ENCODE measurements at places on chromosomes 3 and 15.

DNA sequence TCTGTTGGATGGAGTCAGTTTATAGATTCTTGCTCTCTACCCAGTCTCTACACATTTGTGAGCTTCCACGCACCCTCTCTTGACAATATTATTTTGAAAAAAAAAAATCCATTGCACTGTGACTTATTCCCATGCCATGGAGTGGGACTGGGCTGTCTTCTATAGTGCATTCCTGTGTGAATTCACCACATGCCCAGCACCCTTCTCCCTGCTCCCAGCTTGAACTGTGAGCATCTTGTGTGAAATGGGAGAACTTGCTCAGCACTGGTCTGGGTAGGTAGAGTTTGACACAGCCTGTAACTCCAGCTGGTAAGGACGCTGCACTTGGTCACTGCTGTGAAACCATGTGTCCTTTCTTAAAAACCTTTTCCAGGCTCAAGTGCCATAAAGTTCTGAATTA, 91.9 kb downstream of the ARNT2 start:
- DNase-seq: no peak

GRCh38 chr3:45079715-45080114, 53.6 kb downstream of the CLEC3B start:
- no peak for DNase-seq

DNA sequence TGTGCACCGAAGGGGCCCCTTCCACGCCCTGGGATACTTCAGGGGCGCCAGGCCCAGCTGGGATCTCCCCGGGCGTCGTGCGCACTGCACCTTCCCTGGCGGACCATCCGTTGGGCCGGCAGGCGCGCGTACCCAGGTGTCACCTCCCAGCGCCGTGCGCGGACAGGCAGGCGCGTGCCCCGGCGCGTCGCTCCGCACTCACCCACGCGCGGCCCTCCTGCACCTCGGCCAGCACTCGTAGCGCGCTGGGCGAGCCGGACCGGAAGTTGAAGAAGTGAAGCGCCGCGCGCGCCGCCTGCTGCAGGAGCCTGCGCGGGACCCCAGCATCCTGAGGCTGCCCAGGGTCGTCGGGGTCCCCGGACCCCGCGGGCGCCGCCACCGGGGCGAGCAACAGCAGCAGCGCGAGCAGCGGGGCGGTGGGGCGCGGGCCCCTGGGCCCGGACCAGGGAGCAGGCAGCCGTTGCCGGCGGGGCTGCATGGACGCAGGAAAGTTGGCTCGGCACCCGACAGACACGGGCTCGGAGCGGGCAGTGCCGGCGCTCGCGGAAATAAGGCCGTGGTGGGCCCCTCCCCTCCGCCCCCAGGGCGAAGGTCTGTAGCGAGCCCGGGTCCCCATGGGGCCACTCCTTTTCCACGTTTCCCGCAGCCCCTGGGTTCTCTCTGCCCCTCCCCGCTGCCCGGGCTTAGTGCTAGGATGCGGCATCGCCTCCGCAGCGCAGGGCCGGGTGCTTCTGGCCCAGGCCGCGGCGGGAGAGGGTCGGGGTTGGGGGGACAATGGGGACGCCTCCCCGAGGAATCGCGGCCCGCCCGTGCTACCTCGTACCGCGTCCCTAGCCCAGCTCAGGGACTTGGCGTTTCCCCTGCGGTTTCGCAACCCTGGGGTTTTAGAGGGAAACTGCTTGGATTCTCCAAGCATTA, at the start of gene RARRES1:
Gene RARRES1 (minus strand): TSS at position 520 of the 918 bp plus-strand sequence. CDS start 42 bp downstream, at position 478.
- no peak for DNase-seq

DNA sequence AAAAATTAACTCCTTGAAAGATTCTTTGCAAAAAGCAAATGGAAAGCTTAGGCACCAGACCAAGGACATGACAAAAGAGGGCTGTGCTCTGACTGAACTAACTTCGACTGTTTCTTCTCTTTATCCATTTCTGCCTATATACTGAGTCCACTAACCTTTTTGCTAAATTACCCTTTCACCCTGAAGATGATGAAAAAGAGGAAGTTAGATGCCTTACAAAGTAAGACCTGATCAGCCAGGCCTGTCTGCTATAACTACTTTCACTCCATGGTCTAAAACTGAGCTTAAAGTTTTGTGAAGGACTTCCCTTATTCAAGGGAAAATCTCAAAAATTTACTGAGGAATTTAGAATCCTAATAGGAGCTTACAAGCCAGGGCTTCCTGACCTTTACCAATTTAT, 6.2 kb upstream of the IGSF10 start:
- no peak for DNase-seq

DNA sequence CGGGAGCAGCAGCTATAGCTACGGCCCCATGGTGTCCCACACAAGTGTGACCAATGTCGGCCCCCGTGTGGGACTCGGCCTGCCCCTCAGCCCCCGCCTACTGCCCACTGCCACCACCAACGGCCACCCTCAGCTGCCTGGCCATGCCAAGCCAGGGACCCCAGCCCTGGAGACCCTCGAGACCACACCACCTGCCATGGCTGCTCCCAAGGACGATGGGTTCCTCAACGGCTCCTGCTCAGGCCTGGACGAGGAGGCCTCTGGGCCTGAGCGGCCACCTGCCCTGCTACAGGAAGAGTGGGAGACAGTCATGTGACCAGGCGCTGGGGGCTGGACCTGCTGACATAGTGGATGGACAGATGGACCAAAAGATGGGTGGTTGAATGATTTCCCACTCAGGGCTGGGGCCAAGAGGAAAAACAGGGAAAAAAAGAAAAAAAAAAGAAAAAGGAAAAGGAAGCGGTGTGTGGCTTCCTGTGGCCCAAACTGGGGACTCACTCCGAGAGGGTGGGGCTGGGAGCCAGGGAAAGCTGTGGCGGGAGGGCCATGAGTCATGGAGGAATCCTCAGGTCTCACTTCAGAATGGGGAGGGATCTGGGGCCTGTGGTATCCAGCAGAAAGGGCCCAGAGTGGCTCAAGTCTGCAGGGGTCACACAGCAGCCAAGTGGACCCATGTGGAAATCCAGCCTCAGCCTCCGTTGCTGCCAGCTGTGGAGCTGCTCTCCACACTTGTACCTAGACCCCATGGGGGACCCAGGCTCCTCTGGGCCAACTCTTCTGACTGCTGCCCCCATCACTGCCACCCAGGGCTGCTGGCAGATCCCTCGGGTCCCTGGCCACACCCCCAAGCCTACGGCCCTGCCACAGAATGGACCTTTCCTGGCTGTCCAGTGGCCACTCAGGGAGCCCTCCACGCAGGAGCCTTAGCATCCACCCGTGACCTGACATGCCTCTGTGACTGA, 26.1 kb downstream of the PTH1R start:
- DNase-seq: no peak

DNA sequence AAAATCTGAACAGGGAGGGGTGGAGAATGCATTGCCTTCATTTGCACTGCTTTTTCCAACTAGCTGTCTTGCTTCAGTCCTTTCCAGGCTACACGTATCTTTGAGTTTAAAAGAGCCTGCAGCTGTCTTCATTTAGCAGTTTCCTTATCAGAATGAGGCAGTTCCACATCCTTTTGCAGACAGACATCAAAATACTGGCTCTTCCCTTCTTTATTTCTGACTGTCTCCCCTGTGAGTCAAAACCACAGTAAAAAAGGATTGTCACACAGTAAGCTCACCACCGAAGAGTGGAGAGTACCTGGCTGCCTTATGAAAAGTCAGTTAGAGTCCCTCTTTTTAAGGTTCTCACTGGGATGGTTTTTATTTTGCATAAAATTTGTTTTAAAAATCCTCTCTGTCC, 205.5 kb upstream of the CD96 start:
- DNase-seq: no peak

GRCh38 chr3:152261329-152261728, 7.4 kb upstream of the MBNL1 start:
- DNase-seq: no peak

GRCh38 chr3:180983136-180983535, 6.4 kb downstream of the DNAJC19 start:
- no peak for DNase-seq

GRCh38 chr3:59632760-59633573, 583.1 kb upstream of the CFAP20DC start:
- DNase-seq: no peak

GRCh38 chr15:71237456-71238188, 122.4 kb downstream of the THSD4 start:
- DNase-seq: no peak

DNA sequence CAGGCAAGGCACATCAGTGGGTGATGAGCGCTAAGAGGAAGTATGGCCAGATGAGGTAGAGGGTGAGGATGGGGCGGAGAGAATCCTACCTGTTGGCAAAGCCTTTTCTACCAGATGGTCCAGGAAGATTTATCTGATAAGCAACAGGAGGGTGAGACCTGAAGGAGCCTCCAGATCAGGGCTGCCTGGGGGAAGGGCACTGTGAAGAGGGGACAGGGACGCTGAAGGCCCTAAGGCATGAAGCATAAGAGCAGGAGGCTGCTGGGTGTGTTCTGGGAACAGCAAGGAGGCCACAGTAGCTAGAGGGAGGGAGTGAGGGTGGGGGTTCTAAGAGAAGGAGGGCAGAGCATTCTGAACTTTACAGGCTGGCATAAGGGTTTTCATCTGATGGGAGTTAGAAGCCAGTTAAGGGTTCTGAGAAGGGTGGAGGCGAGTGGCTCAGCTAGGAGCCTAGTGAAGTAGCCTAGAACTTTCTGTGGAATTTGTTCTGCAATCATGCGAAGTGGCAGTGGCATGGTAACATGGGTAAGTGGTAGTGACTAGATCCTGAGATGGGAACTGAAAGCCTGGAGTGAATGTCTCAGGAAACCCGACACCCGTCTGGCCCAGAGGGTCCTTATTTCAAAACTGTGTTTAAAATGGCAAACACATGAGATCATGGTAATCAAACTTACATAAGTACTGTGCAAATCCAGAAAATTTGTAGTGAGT, 29.9 kb downstream of the CGNL1 start:
- no peak for DNase-seq

DNA sequence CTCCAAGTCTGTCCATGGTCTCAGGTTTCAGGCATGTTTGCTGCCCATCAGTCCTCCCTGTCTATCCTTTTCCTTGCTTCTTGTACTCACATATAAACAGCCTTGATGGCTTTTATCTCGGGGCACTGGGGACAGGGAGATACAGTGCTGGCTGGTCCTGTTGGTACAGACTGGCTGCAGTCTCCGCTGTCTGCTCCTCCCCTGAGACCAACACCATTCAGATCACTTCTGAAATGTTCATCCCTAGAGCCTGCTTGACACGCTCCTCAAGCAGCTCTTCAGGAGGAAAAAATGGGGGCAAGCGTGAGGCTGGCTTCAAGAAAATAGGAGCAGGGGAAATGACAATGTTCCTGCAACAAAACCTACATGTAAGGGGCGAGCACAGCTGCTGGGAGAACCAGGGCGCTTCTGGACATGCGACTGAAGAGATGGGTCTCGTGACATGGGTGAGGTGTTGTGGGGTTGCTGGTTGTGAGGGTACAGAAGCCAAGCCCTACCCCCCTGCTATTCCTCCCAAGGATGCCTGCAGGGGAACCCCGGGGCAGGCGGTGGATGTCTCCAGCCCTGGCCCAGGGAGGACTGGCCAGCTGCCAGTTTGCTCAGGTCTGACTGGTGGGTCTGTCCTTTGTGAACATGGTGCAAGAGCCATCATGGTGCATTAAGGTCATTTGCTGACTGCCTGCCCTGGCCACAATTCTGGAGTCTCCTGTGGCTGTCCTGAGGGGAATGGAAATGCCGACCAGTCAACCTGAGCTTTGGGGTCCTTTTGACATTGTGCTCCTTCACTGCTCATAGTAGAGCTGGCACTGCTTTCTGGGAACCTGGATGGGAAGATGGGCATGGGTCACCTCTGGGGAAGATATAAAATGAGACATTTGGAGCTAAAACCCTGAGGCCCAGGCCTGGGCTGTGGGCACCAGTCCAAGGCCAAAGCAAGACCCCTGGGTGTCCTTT, 40.1 kb downstream of the KY start:
- no peak for DNase-seq

All from SK-N-DZ (cell line).